IgD-negative memory B cell (primary cell): ENCODE measurements at places on chromosomes 11 and 22. TPM values are rescaled to one million over a fixed set of nuclear protein-coding genes. Genes with fewer than 3 reads are reported as not detected.

The MS4A15 gene
- polyA plus RNA-seq, result not detected

The CDCA5 gene
- 2.0 TPM for polyA plus RNA-seq

The TBX10 gene
- not detected for polyA plus RNA-seq

The MYH9 gene
- polyA plus RNA-seq, result 231 TPM

The CD44 gene
- 176 TPM for polyA plus RNA-seq

The RTN4RL2 gene
- polyA plus RNA-seq, result 0.14 TPM

The NRXN2 gene
- not detected for polyA plus RNA-seq

The MYBPC3 gene
- polyA plus RNA-seq, result not detected

The FZD4 gene
- polyA plus RNA-seq, result not detected

The HSPB2 gene
- not detected for polyA plus RNA-seq

The OR51B2 gene
- polyA plus RNA-seq, result not detected

The TRIM77 gene
- polyA plus RNA-seq, result not detected

The BRSK2 gene
- polyA plus RNA-seq, result not detected

The C11orf68 gene
- 61.6 TPM for polyA plus RNA-seq

The TLCD5 gene
- polyA plus RNA-seq, result not detected

The APOL5 gene
- polyA plus RNA-seq, result not detected

The ZFTA gene
- polyA plus RNA-seq, result 0.39 TPM

The FGF19 gene
- polyA plus RNA-seq, result not detected

The LRRC55 gene
- polyA plus RNA-seq, result not detected
